Thoracic aorta (tissue), 2 donors: ENCODE measurements at places on chromosomes 3 and 15.

DNA sequence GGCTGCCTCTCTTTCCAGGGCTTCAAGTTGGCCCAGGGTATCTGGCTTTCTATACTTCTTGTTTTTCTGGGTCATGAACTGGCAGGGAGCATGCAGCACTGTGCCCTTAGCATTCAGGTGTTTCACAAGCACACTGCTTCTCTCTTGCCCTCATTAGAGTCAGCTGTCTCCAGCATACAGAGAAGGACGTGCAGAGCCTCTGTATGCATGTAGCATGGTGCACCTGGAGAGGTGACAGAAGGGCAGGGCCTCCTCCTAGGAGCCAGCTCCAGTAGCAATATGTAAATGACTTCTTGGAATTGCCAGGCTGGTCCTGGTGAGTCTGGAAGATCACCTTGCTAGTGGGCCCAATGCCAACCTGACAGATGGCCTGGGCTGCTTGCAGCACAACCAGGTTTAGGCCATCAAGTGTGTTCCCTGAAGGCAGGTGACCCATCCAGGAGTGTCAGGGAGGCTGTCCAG, 44.8 kb upstream of the ATP2C1 start:
- no peaks in the 10 kb centered on the region for H3K36me3 ChIP-seq
- H3K27me3 ChIP-seq = no peaks in the 10 kb centered on the region
- no peak for DNase-seq
- no peak overlapping the region for H3K4me3 ChIP-seq

DNA sequence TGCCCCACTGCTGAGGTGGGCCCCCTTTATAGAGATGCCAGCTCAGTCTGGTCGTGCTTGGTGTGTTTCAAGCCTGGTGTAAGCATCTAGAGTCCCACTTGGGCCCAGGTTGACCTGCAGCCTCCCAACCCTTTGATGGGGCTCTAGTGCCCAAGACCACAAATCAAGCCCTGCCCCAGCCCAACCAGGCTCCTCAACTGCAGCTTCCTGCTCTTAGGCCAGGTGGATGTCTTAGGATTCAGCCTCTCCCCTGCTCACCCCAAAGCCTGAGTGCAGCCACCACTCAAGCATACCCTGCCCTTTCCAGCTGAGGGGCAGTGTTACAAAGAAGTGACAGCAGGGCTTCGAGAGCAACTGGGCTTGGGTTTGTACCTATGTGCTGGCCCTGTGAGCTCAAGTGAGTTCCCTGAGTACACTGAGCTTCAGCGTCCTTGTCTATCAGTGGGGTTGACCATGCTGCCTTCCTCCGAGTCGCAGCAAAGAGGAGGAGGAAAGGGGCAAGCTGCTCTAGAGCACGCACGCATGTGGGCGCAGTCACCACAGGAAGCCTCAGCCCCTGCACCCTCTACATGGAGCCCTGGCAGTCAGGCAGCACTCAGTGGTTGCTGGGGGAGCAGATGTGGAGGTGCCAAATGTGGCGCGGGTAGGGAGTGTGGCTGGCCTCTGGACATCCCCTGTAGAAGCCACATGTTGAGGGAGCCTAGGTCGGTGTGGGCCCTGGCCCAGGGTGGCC, 120.7 kb downstream of the EEFSEC start:
- no peak overlapping the region for H3K4me3 ChIP-seq
- H3K27me3 ChIP-seq = no peaks in the 10 kb centered on the region
- H3K36me3 ChIP-seq = no peaks in the 10 kb centered on the region
- no peak for DNase-seq
- peaks cover 3% of the 10 kb centered on the region for H3K4me1 ChIP-seq

GRCh38 chr3:72088486-72089025, 303.6 kb upstream of the PROK2 start:
- H3K4me1 ChIP-seq = no peaks in the 10 kb centered on the region
- H3K27ac ChIP-seq = no peak overlapping the region
- no peaks in the 10 kb centered on the region for H3K36me3 ChIP-seq
- no peak for DNase-seq
- H3K4me3 ChIP-seq = no peak overlapping the region

DNA sequence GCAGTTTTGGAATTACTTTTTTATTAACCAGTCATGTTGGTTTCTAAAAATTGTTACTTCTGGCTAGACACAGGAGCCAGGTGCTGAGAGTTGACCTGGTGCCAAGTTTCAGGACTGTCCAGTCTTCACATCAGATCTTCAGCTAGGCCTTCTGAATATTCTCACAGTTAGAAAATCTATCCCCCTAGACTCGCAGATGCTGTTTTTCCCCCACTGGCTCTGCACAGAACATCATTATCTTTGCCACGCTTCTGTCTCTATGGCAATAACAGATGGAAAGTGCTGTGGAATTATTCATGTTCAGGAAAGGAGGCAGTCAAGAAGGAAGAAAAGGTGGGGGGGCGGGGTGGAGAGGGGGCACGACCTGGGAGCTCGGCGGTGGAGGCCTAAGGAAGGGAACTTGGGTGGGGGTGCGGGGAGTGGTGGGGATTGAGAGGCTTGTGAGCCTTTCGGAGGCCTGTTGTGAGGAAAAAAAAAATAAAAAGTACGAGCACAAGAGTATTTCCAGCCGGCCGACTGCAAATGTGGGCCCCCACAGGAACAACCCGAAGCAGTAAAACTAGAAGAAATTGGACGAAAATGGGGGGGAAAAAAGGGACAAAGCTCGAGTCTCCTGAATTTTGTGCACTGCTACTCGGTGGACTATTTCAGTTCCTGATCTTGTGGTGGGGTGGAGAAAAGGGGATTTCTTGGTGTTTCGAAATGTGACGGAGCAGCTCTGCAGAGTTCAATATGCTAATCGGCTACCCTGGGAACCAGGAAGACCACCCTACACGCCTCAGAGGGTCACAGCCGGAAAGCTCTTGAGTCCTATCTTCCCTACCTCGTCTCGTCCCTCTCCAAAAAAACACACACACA, 1.5 kb upstream of the SKIL start:
- peak overlapping the region; percentile 74 for H3K4me3 ChIP-seq
- peaks cover 25% of the 10 kb centered on the region for H3K4me1 ChIP-seq
- peak overlapping the region; percentile 96 for H3K27ac ChIP-seq
- H3K36me3 ChIP-seq = no peaks in the 10 kb centered on the region

GRCh38 chr3:10406414-10406813, 85.5 kb upstream of the SEC13 start:
- no peak for DNase-seq
- H3K4me1 ChIP-seq = no peaks in the 10 kb centered on the region
- no peak overlapping the region for H3K4me3 ChIP-seq

GRCh38 chr3:113436809-113437208, 4.5 kb downstream of the CFAP44 start:
- H3K4me1 ChIP-seq = no peaks in the 10 kb centered on the region
- no peaks in the 10 kb centered on the region for H3K27me3 ChIP-seq
- H3K36me3 ChIP-seq = no peaks in the 10 kb centered on the region

DNA sequence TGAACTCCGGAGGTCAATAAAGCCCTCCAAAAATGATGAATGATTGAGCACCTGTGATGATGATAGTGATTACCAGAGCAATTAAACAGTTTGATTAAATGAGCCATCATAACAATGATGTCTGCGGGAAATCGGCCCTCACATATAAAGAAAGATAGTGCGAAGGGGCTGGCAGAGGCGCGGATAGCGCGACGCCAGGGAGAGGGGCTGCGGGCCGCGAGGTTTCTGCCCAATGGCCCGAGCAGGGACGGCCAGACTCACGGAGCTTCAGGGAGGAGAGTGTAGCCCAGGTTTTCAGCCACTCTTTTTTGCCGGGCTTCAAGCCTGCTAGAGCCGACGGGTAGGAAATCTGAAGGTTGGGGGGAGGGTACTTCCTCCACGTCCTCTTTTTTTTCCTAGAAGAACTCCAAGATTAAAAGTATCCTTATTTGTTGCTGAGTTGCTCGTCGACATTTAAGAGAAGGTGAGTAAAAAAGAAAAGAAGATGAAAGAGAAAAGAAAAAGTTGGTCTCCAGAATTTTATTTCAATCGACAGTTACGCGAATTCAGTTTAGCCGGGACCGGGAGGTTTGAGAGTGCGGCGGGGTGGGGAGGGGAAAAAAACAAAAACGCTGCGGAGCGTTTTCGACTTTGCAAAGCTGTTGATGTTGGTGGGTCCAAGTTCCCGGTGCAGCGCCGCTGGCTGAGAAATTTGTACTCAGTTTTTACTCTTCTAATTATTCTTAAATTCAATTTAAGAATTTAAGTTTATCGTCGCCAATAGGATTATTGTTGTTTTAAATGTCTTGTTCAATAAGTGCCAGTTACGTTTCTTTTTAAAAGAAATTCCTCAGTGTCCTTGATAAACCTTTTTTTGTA, 2.2 kb upstream of the MEIS2 start:
- no peaks in the 10 kb centered on the region for H3K27me3 ChIP-seq
- no peaks in the 10 kb centered on the region for H3K36me3 ChIP-seq
- peak overlapping the region; percentile 63 for H3K27ac ChIP-seq
- no peaks in the 10 kb centered on the region for H3K4me1 ChIP-seq
- no peak for DNase-seq

GRCh38 chr15:82079736-82080135, 33.9 kb upstream of the MEX3B start:
- no peaks in the 10 kb centered on the region for H3K36me3 ChIP-seq
- H3K4me1 ChIP-seq = no peaks in the 10 kb centered on the region
- no peaks in the 10 kb centered on the region for H3K27me3 ChIP-seq
- no peak overlapping the region for H3K4me3 ChIP-seq
- H3K27ac ChIP-seq = no peak overlapping the region
- DNase-seq = no peak

GRCh38 chr3:79063624-79064023, 704.2 kb downstream of the ROBO1 start:
- H3K27me3 ChIP-seq = no peaks in the 10 kb centered on the region
- no peak overlapping the region for H3K4me3 ChIP-seq
- no peak for DNase-seq
- no peaks in the 10 kb centered on the region for H3K4me1 ChIP-seq
- no peak overlapping the region for H3K27ac ChIP-seq
- H3K36me3 ChIP-seq = no peaks in the 10 kb centered on the region

- H3K36me3 ChIP-seq = no peaks in the 10 kb centered on the region
- H3K4me1 ChIP-seq = peaks cover 4% of the 10 kb centered on the region
- no peaks in the 10 kb centered on the region for H3K27me3 ChIP-seq
- H3K27ac ChIP-seq = no peak overlapping the region
Measured at GRCh38 chr3:106299300-106300098, 430.7 kb upstream of the CBLB start.

GRCh38 chr15:72521682-72522081, 47.6 kb downstream of the ARIH1 start:
- H3K27ac ChIP-seq = no peak overlapping the region
- no peak overlapping the region for H3K4me3 ChIP-seq
- no peaks in the 10 kb centered on the region for H3K27me3 ChIP-seq
- H3K36me3 ChIP-seq = no peaks in the 10 kb centered on the region
- peaks cover 7% of the 10 kb centered on the region for H3K4me1 ChIP-seq
- DNase-seq = no peak

DNA sequence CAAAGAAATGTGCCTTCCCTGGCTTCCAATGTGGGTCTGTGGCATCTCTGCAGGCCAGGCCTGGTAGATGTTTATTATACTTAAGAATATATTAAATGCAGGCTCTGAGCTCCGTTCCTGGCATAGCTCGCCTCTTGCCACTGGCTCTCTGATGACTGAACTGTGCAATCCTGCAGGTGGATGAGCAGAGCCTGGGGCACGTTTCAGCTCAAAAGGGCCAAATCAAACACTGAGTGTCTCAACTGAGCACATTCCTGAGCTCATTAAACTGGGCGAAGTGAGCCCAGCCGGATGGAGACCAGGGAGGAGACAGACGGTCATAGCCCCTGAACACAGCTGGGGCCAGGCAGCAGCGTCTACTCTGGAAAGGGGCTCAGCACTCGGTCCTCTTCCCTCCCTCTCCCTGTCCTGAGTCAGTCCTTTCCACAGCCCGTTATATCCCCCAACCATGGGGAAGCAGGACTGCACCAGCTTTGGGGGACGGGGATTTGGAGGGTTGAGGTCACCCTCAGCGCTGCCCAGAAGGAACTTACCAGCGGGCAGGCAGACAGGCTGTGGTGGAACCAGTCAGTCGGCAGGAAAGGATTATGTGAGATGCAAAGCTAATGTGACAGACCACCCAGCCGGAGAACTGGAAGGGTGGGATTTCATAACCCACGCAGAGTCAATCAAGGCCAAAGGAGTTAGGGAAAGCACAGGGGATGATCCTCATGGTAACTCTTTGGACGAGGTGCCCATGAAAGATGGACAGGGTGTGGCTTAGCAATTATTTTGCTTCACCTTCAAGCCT, 77.4 kb upstream of the ANKRD34C start:
- DNase-seq = no peak
- no peaks in the 10 kb centered on the region for H3K36me3 ChIP-seq
- no peaks in the 10 kb centered on the region for H3K4me1 ChIP-seq
- no peak overlapping the region for H3K4me3 ChIP-seq
- H3K27me3 ChIP-seq = no peaks in the 10 kb centered on the region

- DNase-seq = no peak
- no peaks in the 10 kb centered on the region for H3K4me1 ChIP-seq
- no peak overlapping the region for H3K4me3 ChIP-seq
- H3K27me3 ChIP-seq = no peaks in the 10 kb centered on the region
Measured at GRCh38 chr3:157463816-157464215, 27.2 kb downstream of the PTX3 start.

GRCh38 chr3:46866720-46867549, 3.7 kb upstream of the MYL3 start:
- H3K27me3 ChIP-seq = no peaks in the 10 kb centered on the region
- no peaks in the 10 kb centered on the region for H3K36me3 ChIP-seq
- peaks cover 20% of the 10 kb centered on the region for H3K4me1 ChIP-seq
- peak; percentile 36 for DNase-seq
- peak overlapping the region; percentile 3 for H3K4me3 ChIP-seq

DNA sequence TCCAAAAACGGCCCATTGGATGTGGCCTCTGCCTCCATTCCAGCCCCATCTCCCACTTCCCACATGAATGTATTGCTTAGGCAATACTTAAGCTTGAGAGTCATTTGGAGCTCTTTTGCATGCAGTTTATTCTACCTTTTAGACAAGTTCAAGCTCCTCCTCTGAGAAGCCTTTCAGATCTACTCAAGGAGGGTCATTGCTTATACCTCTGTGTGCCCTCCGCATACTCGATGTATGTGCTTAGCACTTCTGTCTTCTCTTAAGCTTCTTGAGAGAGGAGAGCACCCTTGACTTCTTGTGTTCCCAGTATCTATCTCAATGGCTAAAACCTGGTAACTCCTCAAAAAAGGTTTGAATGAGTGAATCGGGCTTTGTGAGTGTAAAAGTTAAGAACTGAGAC, 6.6 kb upstream of the UBE3A start:
- H3K36me3 ChIP-seq = no peaks in the 10 kb centered on the region
- no peak for DNase-seq
- H3K27ac ChIP-seq = no peak overlapping the region
- no peak overlapping the region for H3K4me3 ChIP-seq
- no peaks in the 10 kb centered on the region for H3K4me1 ChIP-seq
- H3K27me3 ChIP-seq = no peaks in the 10 kb centered on the region

GRCh38 chr3:141905129-141905528, 28.7 kb downstream of the ATP1B3 start:
- H3K4me3 ChIP-seq = no peak overlapping the region
- H3K4me1 ChIP-seq = no peaks in the 10 kb centered on the region
- no peak for DNase-seq
- no peak overlapping the region for H3K27ac ChIP-seq

DNA sequence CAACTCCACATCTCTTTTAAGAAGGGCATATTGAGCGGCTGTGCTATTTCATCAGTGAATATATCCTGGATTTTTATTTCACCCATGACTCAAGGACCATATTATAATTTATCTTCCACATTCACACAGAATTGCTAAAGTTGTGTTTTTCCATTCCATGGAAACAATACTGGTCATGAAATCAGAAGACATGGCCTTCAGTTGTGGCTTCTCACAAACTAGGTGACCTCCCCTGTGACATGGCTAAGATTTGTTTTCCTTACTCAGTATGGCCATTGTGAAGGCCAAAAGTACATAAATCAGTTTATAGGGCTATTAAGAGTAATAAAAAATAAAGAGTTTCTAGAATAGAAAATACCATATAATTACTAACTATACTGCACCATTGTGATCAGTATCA, 415.6 kb downstream of the OXSM start:
- no peaks in the 10 kb centered on the region for H3K4me1 ChIP-seq
- no peak overlapping the region for H3K4me3 ChIP-seq
- H3K27ac ChIP-seq = no peak overlapping the region
- no peak for DNase-seq
- H3K27me3 ChIP-seq = no peaks in the 10 kb centered on the region
- H3K36me3 ChIP-seq = no peaks in the 10 kb centered on the region
